Stimulated activated CD4-positive, alpha-beta T cell treated with anti-CD3 and anti-CD28 coated beads, Interleukin-15, amount 100 ng/mL, for 1 hour (primary cell): ENCODE measurements at places on chromosomes 11 and 22.
A peak's percentile ranks its signal among the peaks of the same experiment; 100 is the strongest.

DNA sequence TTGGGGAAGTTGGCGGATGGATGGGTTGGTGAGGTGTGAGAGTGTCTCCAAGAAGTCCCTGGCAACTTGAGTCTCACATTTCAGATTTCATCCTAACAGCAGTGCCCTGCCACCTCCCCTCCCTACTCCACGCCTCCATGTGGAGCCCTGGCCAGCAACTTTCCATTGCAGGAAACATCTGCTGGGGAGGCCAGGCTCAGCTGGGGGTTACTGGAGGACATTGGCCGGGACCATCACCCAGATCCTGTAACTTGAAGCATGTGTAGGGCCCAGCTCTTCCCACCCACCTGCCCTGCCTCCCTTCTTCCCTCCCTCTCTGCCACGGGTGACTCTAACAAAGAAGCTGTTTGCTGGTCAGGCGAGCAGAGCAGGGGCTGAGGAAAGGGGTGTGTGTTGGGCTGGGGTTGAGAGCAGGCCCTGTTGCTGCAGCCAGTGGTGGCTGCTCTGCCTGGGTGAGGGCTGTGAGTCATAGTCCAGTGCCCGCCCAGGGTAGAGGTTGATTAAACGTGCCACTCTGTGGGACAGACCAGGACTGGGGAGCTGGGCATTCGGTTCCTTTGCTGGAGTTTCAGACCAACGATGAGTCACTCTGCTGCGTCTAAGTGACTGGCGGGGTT is 64.0 kb downstream of the SCN3B start:
- no peak for DNase-seq

DNA sequence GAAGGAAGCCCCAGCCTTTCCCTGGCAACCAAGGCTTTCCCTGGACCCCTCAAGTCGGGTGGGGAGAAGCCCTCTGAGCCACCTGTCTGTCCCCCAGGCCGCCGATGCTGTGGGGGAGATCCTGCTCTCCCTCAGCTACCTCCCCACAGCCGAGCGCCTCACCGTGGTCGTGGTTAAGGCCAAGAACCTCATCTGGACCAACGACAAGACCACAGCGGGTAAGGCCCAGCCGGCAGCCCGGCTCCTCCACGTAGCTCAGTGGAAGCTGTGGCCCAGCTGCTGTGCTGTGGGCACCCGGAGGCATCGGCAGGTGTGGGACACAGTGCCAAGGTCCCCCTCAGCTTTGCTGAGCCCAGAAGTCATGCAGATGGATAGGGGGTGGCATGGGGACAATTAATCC is 12.2 kb upstream of the RHOD start:
- no peak for DNase-seq

DNA sequence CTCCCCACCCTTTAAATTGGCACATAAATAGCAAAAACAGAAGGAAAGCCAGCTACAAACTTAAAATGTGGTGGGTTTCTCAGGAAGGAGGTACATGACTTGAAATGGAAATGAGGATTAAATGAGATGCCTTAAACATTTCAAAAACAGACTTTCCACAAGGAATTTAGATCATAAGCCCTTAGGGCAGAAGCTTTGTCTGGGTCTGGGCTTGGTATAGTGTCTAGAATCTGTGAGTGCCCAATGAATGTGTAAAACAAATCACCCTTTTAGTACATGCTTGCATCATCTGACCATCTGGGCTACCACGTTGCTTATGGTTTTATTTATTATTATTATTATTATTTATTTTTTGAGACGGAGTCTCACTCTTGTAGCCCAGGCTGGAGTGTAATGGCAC is 37.1 kb upstream of the CREB3L1 start:
- no peak for DNase-seq

- no peak for DNase-seq
Observed at GRCh38 chr11:80837051-80837450, 1396.2 kb upstream of the TENM4 start.

GRCh38 chr22:36858966-36859365 is 1.8 kb upstream of the NCF4 start:
- no peak for DNase-seq

DNA sequence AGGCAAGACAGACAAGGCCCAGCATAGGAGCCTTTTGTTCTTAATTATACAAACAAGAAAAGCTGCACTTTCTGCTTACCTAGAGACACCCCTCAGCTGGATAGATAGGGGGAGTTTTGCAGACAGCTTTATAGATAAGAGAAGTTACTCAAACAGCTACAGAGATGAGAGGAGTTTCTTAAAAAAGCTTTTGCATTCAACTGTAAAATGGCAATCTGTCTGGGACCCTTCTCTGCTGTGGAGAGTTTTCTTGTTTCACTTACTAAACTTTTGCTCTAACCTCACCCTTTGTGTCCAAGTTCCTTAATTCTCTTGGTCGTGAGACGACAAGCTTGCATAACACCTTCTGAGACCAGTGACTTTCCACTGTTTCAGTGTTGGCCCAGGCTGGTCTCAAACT is 103.8 kb upstream of the CHORDC1 start:
- DNase-seq, result no peak

GRCh38 chr22:39384750-39385480 is 14.7 kb upstream of the TAB1 start:
- DNase-seq, result no peak

DNA sequence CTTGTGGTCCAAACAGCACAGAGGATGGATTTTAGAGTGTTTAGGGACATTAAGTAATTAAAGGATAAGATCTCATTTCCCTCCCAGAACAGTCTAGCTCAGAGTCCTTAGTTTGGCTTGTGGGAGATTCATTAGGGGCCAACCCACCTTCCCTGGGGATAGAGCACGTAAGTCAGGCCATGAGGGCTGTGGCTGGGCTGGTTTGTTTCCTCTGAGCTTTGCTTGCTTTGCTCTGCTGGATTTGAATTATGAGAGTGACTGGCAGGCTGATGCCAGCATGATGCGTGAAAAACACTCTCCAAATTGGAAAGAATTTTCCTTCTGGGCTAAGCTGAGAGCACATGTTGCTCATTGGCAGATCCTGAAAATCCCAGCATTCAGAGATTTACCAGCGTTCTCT is 84.7 kb upstream of the HEPHL1 start:
- no peak for DNase-seq

GRCh38 chr11:68843703-68844312 is 2.1 kb upstream of the CPT1A start:
- peak; percentile 63 for DNase-seq

DNA sequence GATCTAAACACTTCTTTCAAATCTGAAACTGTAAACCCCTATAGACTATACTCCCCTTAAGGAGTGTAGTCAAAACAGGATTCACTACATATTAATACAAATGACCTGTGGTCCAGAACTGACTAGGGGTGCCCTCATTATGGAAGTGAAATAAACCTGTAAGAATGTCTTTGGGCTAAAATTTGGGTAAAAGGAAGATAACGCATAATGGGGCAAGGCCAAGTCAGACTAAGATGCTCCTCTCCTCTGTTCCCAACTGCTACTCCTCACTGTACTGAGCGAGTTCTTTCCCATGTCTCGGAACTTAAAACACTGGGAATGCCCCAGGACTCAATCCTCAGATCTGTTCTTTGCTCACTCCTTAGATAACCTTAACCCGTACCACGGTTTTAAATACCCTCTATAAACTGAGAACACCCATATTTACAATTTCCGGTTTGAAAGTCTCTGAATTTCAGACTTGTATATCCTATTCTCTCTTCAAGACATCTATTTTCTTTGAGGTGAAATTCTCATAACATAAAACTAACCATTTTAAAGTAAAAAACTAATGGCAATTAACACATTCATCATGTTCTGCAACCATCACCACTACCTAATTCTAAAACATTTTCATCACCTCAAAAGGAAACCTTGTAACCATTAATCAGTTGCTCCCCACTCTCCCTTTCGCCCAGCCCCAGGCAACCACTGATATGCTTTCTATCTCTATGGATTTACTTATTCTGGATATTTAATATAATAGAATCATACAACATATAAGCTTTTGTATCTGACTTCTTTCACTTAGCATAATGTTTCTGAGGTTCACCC is 4.0 kb downstream of the THAP12 start:
- no peak for DNase-seq
